Activated naive CD8-positive, alpha-beta T cell treated with anti-CD3 and anti-CD28 coated beads, Interleukin-2, amount 10 ng/mL, durations not matched to agents 7 days and 5 days (primary cell): ENCODE measurements at places on chromosomes 6 and 20. TPM values are rescaled to one million over a fixed set of nuclear protein-coding genes. Genes with fewer than 3 reads are reported as not detected.

The ERVFRD-1 gene
- not detected for total RNA-seq

The SLC22A7 gene
- total RNA-seq = not detected

DNA sequence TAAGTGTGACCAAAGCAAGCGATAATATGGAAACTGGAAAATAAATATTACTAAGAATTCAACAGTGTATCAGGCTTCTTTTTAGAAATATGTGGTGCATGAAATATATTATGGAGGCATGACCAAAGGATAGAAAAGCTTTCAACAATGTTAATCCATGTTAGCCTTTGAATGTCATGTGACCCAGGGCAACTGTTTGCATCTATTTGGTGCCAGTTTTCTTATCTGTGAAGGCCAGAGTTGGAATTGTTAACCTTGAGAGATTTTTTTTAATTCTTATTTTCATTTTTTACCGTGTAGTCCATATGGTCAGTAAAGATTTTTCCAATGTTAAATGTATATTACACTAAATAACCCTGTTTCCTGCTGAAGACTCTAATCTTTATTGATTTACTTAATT, 411.1 kb downstream of the BCKDHB start:
- H3K4me1 ChIP-seq = no peaks in the 10 kb centered on the region
- DNase-seq = no peak
- peaks cover 7% of the 10 kb centered on the region for H3K27me3 ChIP-seq
- H3K27ac ChIP-seq = no peak overlapping the region
- H3K36me3 ChIP-seq = no peaks in the 10 kb centered on the region
- H3K4me3 ChIP-seq = no peak overlapping the region

DNA sequence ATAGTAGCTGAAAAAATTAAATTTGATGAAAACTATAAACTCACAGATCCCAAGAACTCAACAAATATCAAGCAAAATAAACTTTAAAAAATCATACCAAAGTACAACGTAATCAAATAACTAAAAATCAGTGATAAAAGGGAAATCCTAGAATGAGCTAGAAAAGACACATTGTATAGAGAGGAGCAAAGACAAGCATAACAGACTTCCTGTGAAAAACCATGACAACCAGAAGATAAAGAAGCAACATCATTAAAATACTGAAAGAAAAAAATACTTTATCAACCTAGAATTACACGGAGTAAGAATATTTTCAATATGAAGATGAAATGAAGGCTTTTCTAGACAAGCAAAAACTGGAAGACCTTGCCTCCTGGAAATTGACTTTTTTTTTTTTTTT, 9.8 kb downstream of the MUC22 start:
- no peak for DNase-seq
- no peaks in the 10 kb centered on the region for H3K4me1 ChIP-seq
- no peak overlapping the region for H3K4me3 ChIP-seq
- peaks cover 21% of the 10 kb centered on the region for H3K27me3 ChIP-seq
- H3K36me3 ChIP-seq = no peaks in the 10 kb centered on the region
- H3K27ac ChIP-seq = no peak overlapping the region

- H3K27ac ChIP-seq = no peak overlapping the region
- no peaks in the 10 kb centered on the region for H3K4me1 ChIP-seq
- peaks cover 22% of the 10 kb centered on the region for H3K27me3 ChIP-seq
Observed at GRCh38 chr6:165821754-165822153, 158.7 kb upstream of the PDE10A start.

DNA sequence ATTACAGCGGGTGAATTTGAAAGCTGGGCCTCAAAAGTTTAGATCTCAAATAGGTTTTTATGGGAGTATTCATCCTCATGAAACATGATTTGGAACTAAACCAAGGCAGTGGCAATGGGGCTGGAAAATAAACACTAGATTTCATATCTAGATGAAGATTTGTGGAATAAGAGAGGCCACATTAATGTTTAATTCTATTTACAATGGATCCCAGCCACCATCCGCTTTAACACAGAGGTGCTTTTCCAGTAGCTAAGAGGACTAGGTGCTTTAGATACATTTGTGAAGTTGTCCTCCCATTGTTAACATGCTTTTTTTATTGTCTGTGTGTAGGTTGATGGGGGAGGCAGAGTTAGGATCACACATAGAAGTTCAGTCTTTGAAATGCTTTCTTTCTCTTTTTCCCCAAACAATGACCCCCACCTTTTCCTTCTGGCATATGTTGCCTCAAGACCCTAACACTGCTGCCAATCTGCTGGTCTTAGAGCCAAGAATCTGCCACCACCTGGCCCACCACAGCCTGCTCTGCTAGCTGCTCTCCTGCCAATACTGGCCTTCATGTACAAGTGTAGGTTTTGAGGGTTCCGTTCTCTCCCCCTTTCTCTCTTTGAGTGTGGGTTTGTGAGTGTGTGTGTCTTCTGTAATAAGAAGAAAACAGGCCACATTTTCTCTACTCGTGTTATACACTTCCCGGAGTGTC, 27.8 kb upstream of the GFRAL start:
- H3K27ac ChIP-seq = no peak overlapping the region
- no peaks in the 10 kb centered on the region for H3K4me1 ChIP-seq
- H3K27me3 ChIP-seq = no peaks in the 10 kb centered on the region
- H3K4me3 ChIP-seq = no peak overlapping the region

- H3K4me3 ChIP-seq = no peak overlapping the region
- H3K36me3 ChIP-seq = no peaks in the 10 kb centered on the region
- peaks cover 4% of the 10 kb centered on the region for H3K27me3 ChIP-seq
- H3K27ac ChIP-seq = no peak overlapping the region
Observed at GRCh38 chr6:56771189-56771588, 128.5 kb upstream of the DST start.

GRCh38 chr6:31683591-31683990, 2.7 kb upstream of the LY6G5C start:
- H3K27ac ChIP-seq = no peak overlapping the region
- peaks cover 23% of the 10 kb centered on the region for H3K4me1 ChIP-seq
- no peak for DNase-seq
- H3K27me3 ChIP-seq = no peaks in the 10 kb centered on the region

- no peak overlapping the region for H3K4me3 ChIP-seq
- H3K27me3 ChIP-seq = no peaks in the 10 kb centered on the region
- H3K36me3 ChIP-seq = no peaks in the 10 kb centered on the region
- no peak for DNase-seq
- H3K4me1 ChIP-seq = no peaks in the 10 kb centered on the region
- no peak overlapping the region for H3K27ac ChIP-seq
Observed at GRCh38 chr20:52552181-52552872, 360.7 kb upstream of the ZFP64 start.
